HepG2 (cell line): ENCODE measurements at places on chromosomes 5 and 9. TPM values are rescaled to one million over a fixed set of nuclear protein-coding genes. Genes with fewer than 3 reads are reported as not detected.

FIBCD1 gene
- total RNA-seq: 0.89 TPM in 1 of 2 replicates, not detected in the other

DNM1 gene
- total RNA-seq: 0.13 and 0.15 TPM in 2 replicates

ZNF883 gene
- 10.0 and 14.2 TPM in 2 replicates for total RNA-seq

ZNF618 gene
- 0.06 and 0.07 TPM in 2 replicates for total RNA-seq

LCN6 gene
- total RNA-seq: not detected in 2 replicates

SEC24A gene
- total RNA-seq: 30.5 and 56.6 TPM in 2 replicates

NRARP gene
- total RNA-seq: 0.14 and 0.22 TPM in 2 replicates

GIN1 gene
- 7.7 and 9.5 TPM in 2 replicates for total RNA-seq

ACSL6 gene
- total RNA-seq: 2.5 and 3.7 TPM in 2 replicates

TGFBR1 gene
- total RNA-seq: 21.2 and 23.9 TPM in 2 replicates

CMYA5 gene
- 0.13 and 0.18 TPM in 2 replicates for total RNA-seq

MYMK gene
- not detected in 2 replicates for total RNA-seq

IFNB1 gene
- total RNA-seq: not detected in 2 replicates

OBP2B gene
- not detected in 2 replicates for total RNA-seq

GABBR2 gene
- 0.02 TPM in 1 of 2 replicates, not detected in the other for total RNA-seq

TRPM3 gene
- not detected in 2 replicates for total RNA-seq

WNT8A gene
- total RNA-seq: not detected in 2 replicates
